ENCODE measurements at places on chromosomes 7 and 10. TPM values are rescaled to one million over a fixed set of nuclear protein-coding genes. Genes with fewer than 3 reads are reported as not detected.

GRCh38 chr7:151839451-151839921 lies 37.4 kb downstream of the PRKAG2 start:
- no peak overlapping the region for H3K27ac ChIP-seq
- no peak overlapping the region for H3K4me3 ChIP-seq
- peaks cover 19% of the 10 kb centered on the region for H3K4me1 ChIP-seq
- DNase-seq, result no peak

- H3K4me3 ChIP-seq, result no peak overlapping the region
- no peak for DNase-seq
- no peaks in the 10 kb centered on the region for H3K27me3 ChIP-seq
- H3K27ac ChIP-seq, result no peak overlapping the region
- no peaks in the 10 kb centered on the region for H3K36me3 ChIP-seq
Observed at GRCh38 chr7:7054252-7054830, 128.0 kb upstream of the C1GALT1 start.

GRCh38 chr7:22110881-22111280 lies 165.2 kb upstream of the CDCA7L start:
- H3K27ac ChIP-seq, result no peak overlapping the region
- H3K4me3 ChIP-seq, result no peak overlapping the region
- no peaks in the 10 kb centered on the region for H3K27me3 ChIP-seq
- DNase-seq, result no peak
- no peaks in the 10 kb centered on the region for H3K4me1 ChIP-seq
- no peaks in the 10 kb centered on the region for H3K36me3 ChIP-seq

- peaks cover 49% of the 10 kb centered on the region for H3K36me3 ChIP-seq
- no peaks in the 10 kb centered on the region for H3K27me3 ChIP-seq
- H3K27ac ChIP-seq, result no peak overlapping the region
- no peak for DNase-seq
- no peak overlapping the region for H3K4me3 ChIP-seq
- peaks cover 19% of the 10 kb centered on the region for H3K4me1 ChIP-seq
Observed at GRCh38 chr10:27158421-27158820, 3.3 kb downstream of the MASTL start.

GRCh38 chr7:7103343-7104313 lies 78.7 kb upstream of the C1GALT1 start:
- H3K4me3 ChIP-seq, result peak overlapping the region; percentile 21
- no peak for DNase-seq
- no peaks in the 10 kb centered on the region for H3K27me3 ChIP-seq
- no peaks in the 10 kb centered on the region for H3K36me3 ChIP-seq
- no peak overlapping the region for H3K27ac ChIP-seq
- H3K4me1 ChIP-seq, result peaks cover 7% of the 10 kb centered on the region

GRCh38 chr7:43278088-43278644 lies 165.7 kb downstream of the HECW1 start:
- no peak overlapping the region for H3K27ac ChIP-seq
- H3K4me1 ChIP-seq, result no peaks in the 10 kb centered on the region
- no peak for DNase-seq

DNA sequence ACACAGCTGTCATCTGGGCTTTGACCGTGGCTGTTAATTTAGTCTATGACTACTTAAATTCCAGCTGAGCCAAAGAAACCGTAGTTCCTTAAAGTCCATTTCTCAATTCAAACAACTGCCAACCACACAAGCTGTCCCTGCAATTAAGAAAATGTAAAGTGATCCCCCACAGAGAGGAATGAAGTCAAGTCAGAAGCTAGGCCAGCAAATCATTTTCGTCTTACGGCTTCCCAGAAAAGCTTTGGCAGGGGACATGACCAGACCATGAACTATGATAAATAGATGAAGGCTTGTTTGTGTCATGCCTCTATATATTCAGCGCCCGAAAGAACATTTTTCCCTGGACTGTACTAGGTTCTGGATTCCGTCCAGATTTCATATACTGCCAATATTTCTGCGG lies 54.6 kb downstream of the HACD1 start:
- no peak overlapping the region for H3K27ac ChIP-seq
- H3K27me3 ChIP-seq, result no peaks in the 10 kb centered on the region
- H3K4me3 ChIP-seq, result no peak overlapping the region
- H3K36me3 ChIP-seq, result no peaks in the 10 kb centered on the region
- H3K4me1 ChIP-seq, result no peaks in the 10 kb centered on the region
- no peak for DNase-seq

- DNase-seq, result no peak
- H3K27me3 ChIP-seq, result no peaks in the 10 kb centered on the region
- no peaks in the 10 kb centered on the region for H3K36me3 ChIP-seq
- no peaks in the 10 kb centered on the region for H3K4me1 ChIP-seq
Observed at GRCh38 chr10:125333769-125334168, 173.4 kb upstream of the CTBP2 start.

GRCh38 chr10:117545141-117546019 lies 2.8 kb downstream of the EMX2 start:
- H3K4me1 ChIP-seq, result peaks cover 28% of the 10 kb centered on the region
- no peak overlapping the region for H3K27ac ChIP-seq
- DNase-seq, result no peak
- peaks cover 97% of the 10 kb centered on the region for H3K27me3 ChIP-seq
- H3K36me3 ChIP-seq, result no peaks in the 10 kb centered on the region
- peak overlapping the region; percentile 26 for H3K4me3 ChIP-seq

- H3K36me3 ChIP-seq, result peaks cover 61% of the 10 kb centered on the region
- DNase-seq, result no peak
- no peaks in the 10 kb centered on the region for H3K27me3 ChIP-seq
- H3K4me1 ChIP-seq, result no peaks in the 10 kb centered on the region
- no peak overlapping the region for H3K4me3 ChIP-seq
Observed at GRCh38 chr10:99709480-99710229, 22.3 kb downstream of the COX15 start.

DNA sequence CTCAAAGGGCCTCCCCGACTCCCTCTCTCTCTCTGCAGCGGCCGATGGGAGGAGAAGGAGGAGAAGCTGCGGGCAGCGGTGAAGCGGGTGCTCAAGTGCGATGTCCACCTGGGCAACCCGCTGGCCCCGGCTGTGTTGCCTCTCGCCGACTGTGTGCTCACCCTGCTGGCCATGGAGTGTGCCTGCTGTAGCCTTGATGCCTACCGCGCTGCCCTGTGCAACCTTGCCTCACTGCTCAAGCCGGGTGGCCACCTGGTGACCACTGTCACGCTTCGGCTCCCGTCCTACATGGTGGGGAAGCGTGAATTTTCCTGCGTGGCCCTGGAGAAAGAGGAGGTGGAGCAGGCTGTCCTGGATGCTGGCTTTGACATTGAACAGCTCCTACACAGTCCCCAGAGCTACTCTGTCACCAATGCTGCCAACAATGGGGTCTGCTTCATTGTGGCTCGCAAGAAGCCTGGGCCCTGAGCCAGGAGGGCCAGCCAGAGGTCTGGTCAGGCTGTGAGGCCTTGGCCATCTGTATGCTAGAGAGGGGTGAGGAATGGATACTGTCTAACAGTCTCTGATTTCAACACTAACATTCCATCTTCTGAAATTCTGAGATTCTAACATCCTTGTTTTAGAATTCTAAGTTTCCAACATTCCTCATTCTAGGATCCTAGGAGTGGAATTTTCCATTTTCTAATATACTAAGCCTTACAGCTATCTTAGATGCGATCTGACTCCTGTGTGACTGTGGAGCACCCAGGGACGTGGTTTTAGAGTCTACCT lies 3.6 kb downstream of the INMT start:
- H3K27me3 ChIP-seq, result no peaks in the 10 kb centered on the region
- peaks cover 28% of the 10 kb centered on the region for H3K4me1 ChIP-seq
- DNase-seq, result no peak
- peak overlapping the region; percentile 65 for H3K27ac ChIP-seq
- peaks cover 14% of the 10 kb centered on the region for H3K36me3 ChIP-seq
- H3K4me3 ChIP-seq, result peak overlapping the region; percentile 62

DNA sequence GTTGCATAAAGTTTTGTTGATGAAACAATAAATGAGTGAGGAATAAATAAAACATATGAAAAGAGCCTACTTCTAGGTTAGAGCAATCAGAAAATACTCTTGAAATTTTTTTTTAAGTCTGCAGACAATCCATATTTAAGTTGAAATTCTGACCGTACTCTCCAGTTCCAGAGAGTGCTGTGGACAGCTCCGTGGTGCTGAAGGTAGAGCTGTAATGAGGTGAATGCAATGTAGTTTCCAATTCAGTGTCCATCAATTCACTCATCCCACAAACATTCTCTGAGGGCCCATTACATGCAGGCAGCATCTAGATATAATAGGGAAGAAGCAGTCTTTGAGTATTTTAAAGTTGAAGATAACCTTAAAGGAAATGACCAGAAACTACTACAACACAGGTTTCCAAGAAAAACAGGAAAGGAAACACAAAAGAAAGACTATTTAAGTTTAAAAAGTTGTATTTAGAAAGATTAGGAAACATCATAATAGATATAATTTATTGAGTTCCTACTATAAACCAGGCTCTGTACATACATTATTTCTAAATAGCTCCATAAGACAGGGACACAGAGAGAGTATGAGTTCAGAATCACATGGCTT lies 44.0 kb upstream of the CRTAC1 start:
- no peaks in the 10 kb centered on the region for H3K4me1 ChIP-seq
- no peak overlapping the region for H3K27ac ChIP-seq
- H3K36me3 ChIP-seq, result no peaks in the 10 kb centered on the region
- H3K27me3 ChIP-seq, result peaks cover 5% of the 10 kb centered on the region

SLC26A5 gene
- 1.9 TPM for total RNA-seq

TMEM184A gene
- 4.4 TPM for total RNA-seq

TECTB gene
- not detected for total RNA-seq
